8988T (cell line): ENCODE measurements at places on chromosomes 4 and X.

- no peak for DNase-seq
Measured at GRCh38 chr4:8143392-8144140, 15.0 kb downstream of the ABLIM2 start.

- no peak for DNase-seq
Measured at GRCh38 chr4:140156529-140157171, 2.7 kb upstream of the MAML3 start.

- no peak for DNase-seq
Measured at GRCh38 chrX:7240929-7241328, 93.0 kb upstream of the PUDP start.

GRCh38 chrX:70336767-70337166 is 46.9 kb downstream of the KIF4A start:
- no peak for DNase-seq
